ENCODE measurements at places on chromosomes 1 and 21.
A peak's percentile ranks its signal among the peaks of the same experiment; 100 is the strongest.

- DNase-seq = no peak
Observed at GRCh38 chr21:45769294-45769693, 125.8 kb downstream of the PCBP3 start.

DNA sequence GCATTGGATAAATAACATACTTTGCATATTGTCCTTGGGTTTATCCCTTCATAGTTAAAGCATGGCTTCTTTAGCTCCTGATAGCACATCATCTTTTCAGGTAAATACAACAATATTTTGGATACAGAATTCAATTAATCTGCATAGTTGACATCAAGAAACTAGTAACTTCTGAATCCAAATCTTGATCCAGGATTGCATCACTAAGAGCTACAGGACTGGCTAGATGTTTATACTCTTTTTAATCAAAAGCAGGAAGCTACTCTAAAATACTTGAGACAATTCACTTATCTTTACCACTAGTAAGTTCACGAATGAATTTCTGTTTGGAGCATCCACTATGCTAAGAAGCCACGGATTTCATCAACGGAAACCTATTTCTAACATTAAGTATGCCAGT lies 54.2 kb upstream of the SLC44A3 start:
- DNase-seq = no peak

DNA sequence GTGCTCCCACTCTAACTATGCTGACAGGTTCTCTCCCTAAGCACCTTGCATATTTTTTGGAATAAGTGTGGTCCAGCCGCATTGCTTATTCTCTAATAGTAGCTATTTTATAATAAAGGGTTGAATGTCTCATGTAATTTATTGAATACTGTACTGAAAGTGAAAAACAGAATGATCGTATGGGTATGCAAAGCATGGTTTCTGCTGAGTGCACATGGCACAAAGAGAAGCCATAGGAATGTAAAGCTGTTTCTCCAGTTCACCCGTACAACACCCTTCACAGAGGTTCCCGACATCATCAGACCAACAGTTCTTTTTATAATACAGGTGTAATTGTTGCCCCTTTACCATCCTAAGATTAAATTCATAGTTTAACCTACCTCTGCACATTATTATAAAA lies 8.9 kb upstream of the HAO2 start:
- peak; percentile 45 for DNase-seq

- DNase-seq = peak; percentile 77
Observed at GRCh38 chr1:46817814-46818213, 19.0 kb downstream of the CYP4B1 start.
